AG04450 (cell line): ENCODE measurements at places on chromosomes 3 and 15.
A peak's percentile ranks its signal among the peaks of the same experiment; 100 is the strongest.

- peak; percentile 65 for DNase-seq
These were observed 79.2 kb downstream of the EFL1 start for GRCh38 chr15:82183121-82184031.

DNA sequence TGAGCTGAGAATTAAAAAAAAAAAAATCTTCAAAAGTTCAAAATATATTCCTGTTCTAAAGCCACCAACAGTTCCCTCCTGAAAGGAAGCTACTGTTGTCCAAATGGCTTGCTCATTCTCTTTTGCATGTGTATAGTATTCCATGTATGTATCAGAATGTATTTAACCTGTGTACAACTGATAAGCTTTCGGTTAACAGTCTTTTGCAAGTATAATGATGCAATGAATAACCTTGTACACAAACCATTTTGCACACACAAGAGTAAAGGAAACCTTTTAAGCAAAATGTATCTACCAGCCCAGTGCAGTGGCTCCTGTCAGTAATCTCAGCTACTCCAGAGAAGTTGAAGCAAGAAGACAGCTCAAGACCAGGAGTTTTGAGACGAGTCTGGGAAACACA lies 32.6 kb downstream of the TOPBP1 start:
- no peak for DNase-seq

DNA sequence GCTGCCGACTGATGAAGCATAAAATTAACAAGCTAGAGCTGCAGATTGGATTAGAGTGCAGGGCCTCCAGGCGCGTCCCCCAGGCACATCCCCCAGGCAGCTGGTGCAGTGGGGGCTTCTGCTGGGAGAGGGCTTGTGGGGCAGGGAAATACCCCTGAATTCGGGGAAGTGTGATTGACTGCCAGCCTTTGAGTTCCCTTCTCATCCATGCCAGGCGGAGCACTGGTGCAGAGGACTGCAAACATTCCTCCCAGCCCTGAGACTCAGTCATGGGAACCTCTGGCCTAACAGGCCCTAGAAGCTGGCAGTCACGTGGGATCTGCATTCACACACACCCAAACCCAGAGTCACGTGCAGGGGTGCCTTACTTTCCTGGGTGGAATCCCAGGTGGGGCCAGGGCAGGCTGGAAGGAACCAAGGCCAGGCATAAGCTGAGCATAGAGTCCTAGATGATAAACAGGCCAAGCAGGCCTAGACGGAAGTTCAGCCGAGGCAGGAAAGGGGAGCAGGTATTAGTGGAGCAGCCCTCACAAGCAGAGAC lies 46.2 kb upstream of the SEC22A start:
- DNase-seq = no peak

- no peak for DNase-seq
These were observed 1.5 kb downstream of the CEP63 start for GRCh38 chr3:134487406-134487805.

- DNase-seq = no peak
These were observed 36.2 kb upstream of the MGLL start for GRCh38 chr3:127858521-127858920.

- no peak for DNase-seq
These were observed 32.5 kb downstream of the CEP152 start for GRCh38 chr15:48778331-48778730.

DNA sequence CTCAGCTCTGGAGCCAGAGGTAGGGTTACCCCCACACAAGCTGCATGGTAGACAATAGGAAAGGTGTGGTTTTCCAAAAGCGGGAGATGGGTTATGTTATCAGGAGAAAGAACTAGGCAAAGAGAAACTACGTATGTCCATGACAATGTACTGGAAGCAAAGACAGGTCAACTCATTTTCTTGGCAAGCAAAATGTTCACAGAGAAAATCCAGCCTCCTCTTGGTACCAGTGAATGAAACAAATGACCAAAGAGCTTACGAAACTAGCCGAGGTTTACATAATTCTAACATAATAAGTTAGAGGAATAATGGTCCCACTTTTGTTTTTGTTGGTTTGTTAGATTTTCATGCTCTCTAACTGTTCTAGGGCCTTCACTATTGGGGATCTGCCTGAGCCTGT lies 338.1 kb upstream of the TGFBR2 start:
- DNase-seq = no peak

- DNase-seq = no peak
These were observed 327.2 kb upstream of the CDIN1 start for GRCh38 chr15:36252146-36252711.

DNA sequence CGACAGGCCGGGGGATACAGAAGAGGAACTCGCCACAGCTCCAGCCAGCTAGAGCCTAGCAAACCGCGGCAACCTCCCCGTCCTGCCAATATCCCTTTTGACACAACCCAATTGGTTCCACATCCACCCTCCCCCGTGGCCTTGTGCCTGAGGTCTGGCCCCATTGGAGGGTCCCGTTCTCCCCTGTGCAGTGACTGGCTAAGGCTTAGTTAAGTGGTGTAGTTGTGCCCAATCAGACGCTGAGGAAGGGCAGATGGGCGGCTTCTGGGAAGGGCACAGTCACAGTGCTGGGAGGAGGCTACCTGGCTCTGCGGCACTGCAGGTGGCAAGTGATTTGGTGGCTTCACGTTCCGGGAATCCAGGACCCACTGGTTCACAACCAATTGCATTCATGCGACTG lies 78.6 kb downstream of the SNRK start:
- DNase-seq = no peak

- DNase-seq = peak; percentile 53
These were observed 60.5 kb downstream of the GTPBP8 start for GRCh38 chr3:113051302-113051711.

DNA sequence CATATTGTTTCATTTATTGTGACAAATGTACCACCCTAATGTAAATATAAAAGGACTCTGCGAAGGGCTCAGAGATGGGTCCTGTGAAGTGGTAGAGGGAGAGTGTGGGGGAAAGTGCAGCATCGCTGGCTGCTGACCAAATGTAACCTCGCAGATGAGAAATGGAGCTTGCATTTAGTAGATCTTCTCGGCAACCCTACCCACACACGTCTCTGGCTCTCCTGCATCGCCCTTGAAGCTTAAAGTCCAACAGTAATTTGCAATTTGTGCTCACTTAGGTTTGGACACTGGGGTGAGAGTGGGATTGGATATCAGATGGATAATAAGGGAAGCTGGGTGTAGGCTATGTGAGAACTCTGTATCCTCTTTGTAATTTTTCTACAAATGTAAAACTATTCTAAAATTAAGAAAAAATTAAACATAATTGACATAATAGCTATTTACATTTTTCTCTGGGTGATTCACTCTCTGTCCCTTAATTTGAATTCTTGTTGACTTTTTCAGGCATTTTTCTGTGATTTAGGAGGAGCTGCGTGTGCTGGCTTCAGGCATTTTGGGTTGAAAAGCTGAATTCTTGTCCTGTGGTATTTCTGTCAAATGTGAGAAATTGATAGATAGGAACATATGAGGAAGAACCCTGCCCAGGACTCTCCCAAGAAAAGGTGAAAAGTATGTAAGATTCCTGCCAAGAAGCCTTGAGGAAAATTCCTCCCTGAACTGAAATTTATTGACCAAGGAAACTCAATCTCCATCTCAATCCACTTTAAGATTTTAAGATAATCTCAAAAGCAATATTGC lies 524.7 kb upstream of the MCTP2 start:
- DNase-seq = no peak

- no peak for DNase-seq
These were observed 82.7 kb upstream of the VGLL3 start for GRCh38 chr3:87073496-87074145.

GRCh38 chr3:159859836-159860235 lies 128.8 kb upstream of the IL12A start:
- DNase-seq = no peak

GRCh38 chr3:43296565-43296964 lies 10.2 kb downstream of the SNRK start:
- no peak for DNase-seq

- DNase-seq = no peak
These were observed 12.0 kb upstream of the C3orf80 start for GRCh38 chr3:160213191-160213590.

- no peak for DNase-seq
These were observed 5.2 kb downstream of the CD200 start for GRCh38 chr3:112338021-112338726.
